ENCODE measurements at places on chromosomes 3 and 15.

GRCh38 chr3:21750831-21751391 is at the start of gene ZNF385D:
Gene ZNF385D, minus strand, starts transcription at chr3:21751210. Its CDS starts 294 bp downstream, at chr3:21750916.
- peak; percentile 95 for DNase-seq

- no peak for DNase-seq
These were observed 71.4 kb downstream of the FBLN2 start for GRCh38 chr3:13620281-13620680.

- no peak for DNase-seq
These were observed 551 bp downstream of the NCBP2 start for GRCh38 chr3:196941729-196942225.

- DNase-seq = peak; percentile 86
These were observed 20.9 kb downstream of the NOX5 start for GRCh38 chr15:69035205-69035917.

DNA sequence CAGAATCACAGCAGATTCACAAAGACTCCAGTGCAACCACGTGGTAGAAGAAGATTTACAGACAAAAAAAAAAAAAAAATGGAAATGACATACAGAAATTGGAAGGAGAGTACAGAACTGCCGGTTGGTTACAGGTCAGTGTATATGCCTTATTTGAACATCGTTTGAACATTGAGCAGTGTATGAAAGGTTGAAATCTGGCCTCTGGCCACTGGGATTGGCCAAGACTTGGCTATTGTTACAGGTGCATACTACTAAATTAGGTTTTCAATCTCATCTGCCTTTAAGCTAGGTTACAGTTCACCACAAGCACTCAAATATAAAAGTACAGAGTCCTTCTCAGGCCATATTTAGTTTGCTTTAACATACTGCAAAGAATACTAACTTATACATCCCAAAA is 59.8 kb downstream of the THBS1 start:
- DNase-seq = no peak

GRCh38 chr15:40439461-40439959 is 1.2 kb upstream of the BAHD1 start:
- peak; percentile 87 for DNase-seq

- DNase-seq = no peak
These were observed 13.6 kb downstream of the IGDCC4 start for GRCh38 chr15:65409036-65409631.

- DNase-seq = no peak
These were observed 5.6 kb upstream of the TP63 start for GRCh38 chr3:189625572-189625971.

GRCh38 chr3:69203631-69204314 is 81.4 kb upstream of the LMOD3 start:
- DNase-seq = no peak

DNA sequence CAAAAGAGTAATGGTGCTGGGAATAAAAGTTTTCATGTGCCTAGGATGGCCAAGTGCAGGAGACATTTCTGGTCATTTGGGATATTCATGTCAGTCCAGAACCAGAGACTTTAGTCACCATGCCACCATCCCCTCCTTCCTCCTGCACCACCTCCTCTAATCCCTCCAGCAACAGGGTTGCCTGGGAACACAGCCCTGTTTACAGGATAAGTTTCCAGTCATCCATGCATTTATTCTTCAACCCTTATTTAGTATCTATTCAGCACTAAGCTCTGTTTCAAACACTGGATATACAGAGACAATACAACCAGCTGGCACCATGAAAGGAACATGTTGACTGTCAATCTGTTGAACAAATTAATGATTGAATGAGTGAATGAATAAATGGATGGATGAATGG is 211.7 kb downstream of the CLSTN2 start:
- no peak for DNase-seq

- no peak for DNase-seq
These were observed 63.9 kb downstream of the CGNL1 start for GRCh38 chr15:57440167-57440566.

Data from H9 (cell line).